Progenitor cell of endocrine pancreas (in vitro differentiated cells): ENCODE measurements at places on chromosomes 3 and 15. TPM values are rescaled to one million over a fixed set of nuclear protein-coding genes. Genes with fewer than 3 reads are reported as not detected.

GRCh38 chr15:95017666-95018328, 786.4 kb downstream of the MCTP2 start:
- H3K27ac ChIP-seq: no peak overlapping the region
- DNase-seq: no peak
- no peaks in the 10 kb centered on the region for H3K27me3 ChIP-seq
- no peaks in the 10 kb centered on the region for H3K4me1 ChIP-seq

DNA sequence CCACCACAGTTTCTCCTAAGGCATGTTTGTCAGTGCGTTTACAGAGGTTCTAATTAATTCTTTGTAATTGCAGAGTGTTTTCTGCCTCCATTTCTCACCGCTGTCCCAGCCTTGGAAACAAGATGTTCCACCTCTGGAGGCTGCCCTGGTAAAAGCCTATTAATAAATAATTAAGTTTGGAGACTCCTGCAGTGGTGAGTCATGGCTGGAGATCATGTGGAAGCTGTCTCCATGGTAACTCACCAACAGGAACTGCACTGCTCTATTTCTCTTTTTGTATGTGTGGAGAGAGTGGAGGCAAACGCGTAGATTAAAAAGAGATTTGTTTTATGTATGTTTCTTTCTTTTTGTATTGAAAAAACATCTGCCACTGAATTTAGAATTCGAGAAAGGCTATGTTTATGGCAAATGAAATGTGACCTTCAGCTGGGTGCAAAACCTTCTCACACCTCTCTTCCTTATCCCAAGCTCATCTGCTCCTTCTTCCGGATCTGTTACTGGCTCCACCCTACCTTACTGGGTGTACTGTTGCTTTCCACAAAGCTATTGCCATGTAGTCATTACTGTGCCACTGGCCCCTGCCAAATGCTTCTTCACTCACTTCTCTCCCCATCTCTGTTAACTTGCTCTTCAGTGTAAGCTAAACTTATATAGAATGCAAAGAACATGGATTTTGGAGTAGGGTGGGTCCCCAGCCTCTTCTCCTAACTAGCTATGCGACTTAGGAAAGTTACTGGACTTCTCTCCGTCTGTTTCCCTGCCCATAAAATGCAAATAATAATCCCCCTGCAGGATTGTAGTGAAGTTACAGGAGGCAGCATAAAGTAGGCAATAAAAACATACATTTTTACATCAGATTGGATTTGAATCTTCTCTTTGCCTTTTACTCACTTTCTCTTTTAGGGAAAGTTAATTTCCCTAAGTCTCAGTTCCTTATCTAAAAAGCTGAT, 778.5 kb downstream of the NTRK3 start:
- peak overlapping the region; percentile 20 for H3K27ac ChIP-seq
- no peak for DNase-seq
- H3K4me3 ChIP-seq: no peak overlapping the region
- H3K4me1 ChIP-seq: peaks cover 10% of the 10 kb centered on the region
- H3K27me3 ChIP-seq: peaks cover 2% of the 10 kb centered on the region

GPD1L gene
- 13.0 and 13.8 TPM in 2 replicates for total RNA-seq

IL20RB gene
- total RNA-seq: 0.62 and 1.7 TPM in 2 replicates

GRCh38 chr15:58407778-58408177, 24.0 kb upstream of the LIPC start:
- H3K4me1 ChIP-seq: peaks cover 14% of the 10 kb centered on the region
- no peak for DNase-seq
- H3K27ac ChIP-seq: no peak overlapping the region
- H3K36me3 ChIP-seq: no peaks in the 10 kb centered on the region
- H3K27me3 ChIP-seq: peaks cover 3% of the 10 kb centered on the region

- H3K27ac ChIP-seq: no peak overlapping the region
- peaks cover 11% of the 10 kb centered on the region for H3K4me1 ChIP-seq
- DNase-seq: no peak
- no peaks in the 10 kb centered on the region for H3K27me3 ChIP-seq
- H3K36me3 ChIP-seq: peaks cover 10% of the 10 kb centered on the region
Measured at GRCh38 chr3:168424059-168424734, 328.5 kb upstream of the GOLIM4 start.
